Stimulated activated CD4-positive, alpha-beta T cell treated with anti-CD3 and anti-CD28 coated beads, Interleukin-4, amount 100 ng/mL, for 4 hours (primary cell): ENCODE measurements at places on chromosomes 7 and 10.

DNA sequence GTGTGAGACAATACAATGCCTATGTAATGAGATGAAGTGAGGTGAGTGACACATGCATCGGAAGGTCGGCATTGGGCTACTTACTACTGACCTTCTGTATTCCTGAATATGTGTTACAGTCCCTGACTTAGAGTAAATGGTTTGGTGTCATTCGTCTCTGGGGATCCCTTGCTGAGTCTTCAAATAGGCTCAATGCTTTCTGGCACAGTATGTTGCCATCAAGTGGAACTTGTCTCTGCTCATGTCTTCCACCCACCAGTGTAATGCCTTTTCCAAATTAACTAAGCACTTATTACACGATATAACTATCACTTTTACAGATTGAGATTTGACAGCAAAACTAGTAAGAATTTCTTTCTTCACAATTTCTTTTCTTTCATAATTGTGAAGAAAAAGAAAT lies 10.9 kb downstream of the CUL2 start:
- no peak for DNase-seq

DNA sequence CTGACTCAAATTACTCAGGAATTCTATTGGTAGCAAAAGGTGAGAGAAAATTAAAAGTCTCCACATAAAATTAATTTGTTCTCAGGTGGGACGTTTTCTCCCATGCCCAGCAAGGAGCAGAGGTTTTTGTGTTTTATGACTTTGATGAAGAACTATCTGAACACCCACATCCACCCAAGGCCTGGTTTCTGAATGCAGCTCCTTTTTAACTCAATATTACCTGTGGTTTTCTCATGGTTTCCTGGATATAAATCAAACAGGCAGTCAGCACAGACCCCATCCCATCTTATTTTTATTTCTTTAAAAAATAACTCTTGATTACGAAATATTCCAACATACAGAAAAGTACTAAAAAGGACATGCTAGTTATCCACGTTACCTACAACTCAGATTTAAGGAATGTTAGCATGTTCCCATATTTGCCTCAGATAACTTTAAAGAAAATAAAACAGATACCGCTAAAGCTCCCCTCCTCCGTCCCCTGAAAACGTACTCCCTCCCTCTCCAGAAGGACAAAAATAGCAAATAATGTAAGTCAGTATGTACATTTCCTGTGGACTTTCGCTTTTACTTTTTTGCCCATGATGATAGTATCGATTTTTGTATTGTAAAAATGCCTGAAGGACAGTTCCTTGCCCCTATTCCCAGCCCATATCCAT lies 43.4 kb downstream of the GLI3 start:
- no peak for DNase-seq

GRCh38 chr7:37283716-37284115 lies 164.9 kb downstream of the ELMO1 start:
- DNase-seq: no peak

DNA sequence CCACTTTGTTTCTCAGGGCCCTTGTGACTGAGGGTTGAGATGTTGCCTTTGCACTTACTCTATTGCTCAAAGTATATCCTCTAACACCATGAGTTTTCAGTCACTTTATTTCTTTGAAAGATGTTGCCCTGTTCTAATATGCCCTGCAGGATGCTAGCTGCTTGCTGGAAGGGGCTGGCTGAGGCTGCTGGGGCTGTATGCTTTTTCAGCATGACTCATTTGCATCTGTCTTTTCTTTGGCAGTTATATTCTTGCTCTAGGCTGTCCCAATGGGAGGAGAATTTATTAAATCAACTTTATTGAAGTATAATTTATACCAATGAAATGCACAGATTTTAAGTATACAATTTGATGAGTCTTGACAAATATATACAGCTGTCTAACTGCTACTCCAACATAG lies 157.7 kb downstream of the PLPP4 start:
- no peak for DNase-seq

GRCh38 chr10:30184397-30185033 lies 125.1 kb upstream of the JCAD start:
- no peak for DNase-seq

DNA sequence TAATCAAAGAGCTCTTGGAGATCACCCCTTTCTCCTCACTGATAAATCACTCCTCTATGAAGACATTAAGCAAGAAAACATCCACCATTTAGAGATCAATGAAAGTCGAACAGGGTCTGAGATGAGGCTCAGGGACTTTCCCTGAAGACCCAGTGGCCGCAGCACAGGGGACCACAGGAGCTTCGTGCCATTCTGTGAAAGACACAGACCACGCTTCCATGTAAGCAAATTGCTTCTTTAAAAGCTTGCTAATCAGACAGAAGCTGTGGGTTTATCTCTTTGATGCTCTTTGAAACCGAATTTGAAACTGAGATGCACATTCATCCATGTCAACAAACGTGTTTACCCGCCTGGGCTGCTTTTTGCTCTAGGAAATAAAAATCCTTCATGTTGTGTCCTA lies 231.9 kb upstream of the PPP2R2D start:
- no peak for DNase-seq

GRCh38 chr10:30447125-30447799 lies 13.3 kb downstream of the MAP3K8 start:
- no peak for DNase-seq

DNA sequence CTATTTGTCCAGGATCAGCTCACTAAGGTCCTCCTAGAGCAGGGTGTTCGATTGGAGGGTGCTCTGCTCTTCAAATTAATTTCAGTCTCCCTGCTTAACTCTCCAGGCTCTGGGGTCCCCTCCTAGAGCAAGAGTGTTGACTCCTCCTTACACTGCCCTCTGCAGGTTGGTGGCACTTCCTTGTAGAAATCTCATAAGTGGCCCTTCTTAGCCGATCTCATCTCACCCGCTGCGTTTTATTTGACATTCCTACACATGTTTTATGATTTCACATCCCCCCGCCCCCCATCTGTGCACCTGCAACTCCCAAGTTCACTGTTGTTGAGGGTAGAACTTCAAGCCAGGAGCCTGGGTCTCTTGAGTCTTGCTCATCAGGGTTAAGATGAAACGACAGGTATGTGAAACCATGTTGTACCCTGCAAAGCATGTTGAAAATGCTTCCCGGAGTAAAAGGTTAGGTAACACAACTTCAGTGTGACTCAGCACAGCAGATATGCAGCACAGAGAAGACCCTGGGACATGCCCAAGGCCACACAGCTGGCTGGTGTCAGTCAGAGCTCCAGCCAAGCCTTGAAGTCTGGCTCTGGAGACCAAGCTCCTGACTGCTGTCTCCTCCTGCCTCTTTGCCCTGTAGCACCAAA lies 171.2 kb downstream of the PRKAG2 start:
- no peak for DNase-seq

DNA sequence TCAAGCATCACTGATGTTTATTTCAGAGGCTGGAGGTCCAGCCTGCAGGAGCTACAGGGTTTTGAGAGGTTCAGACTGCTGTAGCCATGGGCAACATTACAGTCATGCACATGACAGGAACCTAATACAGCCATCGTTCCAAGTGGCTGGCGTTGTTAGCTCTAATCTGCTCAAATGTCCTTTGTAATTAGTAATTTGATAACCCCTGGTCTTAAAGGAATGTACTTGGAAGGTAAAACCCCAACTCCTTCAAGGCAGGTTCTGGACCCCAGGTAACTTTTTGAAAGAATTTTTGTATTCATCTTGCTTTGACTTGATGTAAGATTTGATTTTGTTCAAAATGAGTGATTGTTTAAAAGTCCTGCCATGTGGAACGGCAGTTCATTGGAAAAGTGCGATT lies 34.7 kb upstream of the FOXI2 start:
- DNase-seq: no peak

- DNase-seq: no peak
These were observed 77.0 kb downstream of the ARL4A start for GRCh38 chr7:12764458-12764891.

- no peak for DNase-seq
These were observed 253.1 kb upstream of the NEBL start for GRCh38 chr10:21150166-21150565.

- DNase-seq: no peak
These were observed 10.4 kb downstream of the PDZD7 start for GRCh38 chr10:101020427-101021075.

- no peak for DNase-seq
These were observed 73.3 kb upstream of the RHEB start for GRCh38 chr7:151592868-151593486.

- DNase-seq: no peak
These were observed 135.3 kb upstream of the COBL start for GRCh38 chr7:51451751-51452476.

DNA sequence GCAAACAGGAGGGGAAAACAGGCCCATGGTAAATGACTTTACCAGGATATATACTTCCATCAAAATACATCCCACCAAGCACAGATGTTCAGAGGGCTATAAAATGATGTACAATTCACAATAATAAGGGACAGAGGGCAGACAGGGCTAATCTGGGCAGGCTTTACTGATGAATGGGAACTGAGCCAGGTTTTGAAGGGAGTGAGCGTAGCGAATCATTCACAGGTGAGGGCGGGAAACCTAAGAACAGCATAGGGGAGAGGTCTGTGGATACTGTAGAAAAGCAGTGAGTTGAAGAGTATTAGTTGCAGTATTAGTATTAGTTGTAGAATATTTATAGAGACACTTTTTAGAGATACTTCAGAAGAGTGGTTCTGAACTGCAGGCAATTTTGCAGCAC lies 180.8 kb downstream of the JAZF1 start:
- DNase-seq: no peak

GRCh38 chr10:110483633-110484032 lies 14.1 kb upstream of the DUSP5 start:
- DNase-seq: no peak

DNA sequence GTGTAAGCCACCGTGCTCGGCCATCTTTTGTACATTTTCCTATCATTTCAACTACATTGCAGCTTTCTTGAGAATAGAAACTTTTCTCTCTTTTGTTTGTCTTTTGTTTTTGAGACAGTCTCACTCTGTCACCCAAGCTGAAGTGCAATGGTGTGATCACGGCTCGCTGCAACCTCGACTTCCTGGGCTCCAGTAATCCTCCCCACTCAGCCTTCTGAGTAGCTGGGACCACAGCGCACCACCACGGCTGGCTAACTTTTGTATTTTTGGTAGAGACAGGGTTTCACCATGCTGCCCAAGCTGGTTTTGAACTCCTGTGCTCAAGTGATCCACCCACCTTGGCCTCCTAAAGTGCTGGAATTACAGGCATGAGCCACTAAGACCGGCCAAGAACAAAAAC lies 31.3 kb upstream of the DAGLB start:
- no peak for DNase-seq

GRCh38 chr7:157514746-157515145 lies 177.9 kb downstream of the DNAJB6 start:
- DNase-seq: no peak

DNA sequence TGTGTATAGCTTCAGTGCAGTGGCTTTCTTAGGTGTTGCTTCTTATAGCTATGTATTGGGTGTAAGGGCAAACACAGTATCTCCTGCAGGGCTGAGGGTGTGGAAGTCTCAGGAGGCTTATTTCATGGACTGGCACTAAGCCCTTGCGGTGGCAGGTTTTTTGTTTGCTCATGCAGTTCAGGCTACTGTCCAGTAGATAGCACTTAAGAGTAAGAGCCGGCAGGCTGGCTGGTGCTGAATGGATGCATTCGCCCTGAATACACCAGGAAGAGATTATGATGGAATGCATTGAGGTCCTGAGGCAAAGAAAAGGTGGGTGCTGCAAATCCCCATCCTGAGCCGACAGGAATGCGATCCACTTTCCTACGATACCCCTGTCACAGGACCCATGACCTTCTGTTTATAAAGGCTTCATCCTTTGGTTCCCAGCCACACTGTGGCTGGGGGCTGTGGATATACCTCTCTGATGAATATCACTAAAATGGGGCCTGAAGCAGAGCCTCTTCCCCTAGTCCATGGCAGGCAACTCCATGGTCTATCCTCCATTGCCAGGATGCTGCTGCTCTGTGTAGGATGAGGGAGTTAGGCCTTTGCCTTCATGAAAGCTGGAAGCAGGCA lies 44.9 kb downstream of the ANXA8 start:
- DNase-seq: no peak

DNA sequence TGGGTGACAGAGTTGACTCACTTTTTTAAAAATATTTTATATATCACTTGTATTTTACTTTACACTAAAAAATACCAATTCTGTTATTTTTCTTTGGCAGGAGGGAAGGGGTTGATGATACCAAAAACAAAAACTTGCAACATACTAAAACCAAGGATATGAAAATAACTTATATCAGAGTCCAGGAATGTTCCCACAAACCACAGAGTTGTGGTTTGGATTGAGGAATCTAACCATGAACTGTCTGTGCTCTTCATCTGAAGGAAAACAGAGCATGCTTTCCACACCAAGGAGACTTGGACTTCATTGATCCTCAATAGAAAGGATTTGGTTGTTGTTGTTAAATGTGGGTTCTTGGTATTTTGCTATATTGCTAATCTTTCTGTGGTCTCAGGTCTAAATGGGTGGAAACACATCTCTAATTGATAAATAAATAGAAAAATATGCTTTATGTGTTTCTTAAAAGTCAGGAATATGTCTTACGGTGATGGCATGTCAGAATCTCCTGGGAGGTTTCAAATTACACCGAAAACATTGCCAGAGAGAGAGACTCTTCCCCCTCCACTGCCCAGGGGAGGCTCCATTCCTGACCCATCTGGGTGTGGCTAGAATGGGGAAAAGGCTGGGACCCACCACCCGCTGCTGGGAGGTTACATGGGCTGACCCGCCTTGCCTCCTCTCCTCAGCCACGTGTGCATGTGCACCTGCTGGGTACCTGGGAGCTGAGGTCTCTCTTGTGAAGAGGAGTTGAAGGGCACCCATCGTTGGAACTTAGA lies 46.9 kb upstream of the STK17A start:
- no peak for DNase-seq

GRCh38 chr7:8491106-8491505 lies 57.7 kb downstream of the NXPH1 start:
- DNase-seq: no peak

GRCh38 chr7:144975882-144976281 lies 140.0 kb upstream of the TPK1 start:
- DNase-seq: no peak

GRCh38 chr7:139023076-139023475 lies 12.8 kb downstream of the ZC3HAV1L start:
- no peak for DNase-seq

DNA sequence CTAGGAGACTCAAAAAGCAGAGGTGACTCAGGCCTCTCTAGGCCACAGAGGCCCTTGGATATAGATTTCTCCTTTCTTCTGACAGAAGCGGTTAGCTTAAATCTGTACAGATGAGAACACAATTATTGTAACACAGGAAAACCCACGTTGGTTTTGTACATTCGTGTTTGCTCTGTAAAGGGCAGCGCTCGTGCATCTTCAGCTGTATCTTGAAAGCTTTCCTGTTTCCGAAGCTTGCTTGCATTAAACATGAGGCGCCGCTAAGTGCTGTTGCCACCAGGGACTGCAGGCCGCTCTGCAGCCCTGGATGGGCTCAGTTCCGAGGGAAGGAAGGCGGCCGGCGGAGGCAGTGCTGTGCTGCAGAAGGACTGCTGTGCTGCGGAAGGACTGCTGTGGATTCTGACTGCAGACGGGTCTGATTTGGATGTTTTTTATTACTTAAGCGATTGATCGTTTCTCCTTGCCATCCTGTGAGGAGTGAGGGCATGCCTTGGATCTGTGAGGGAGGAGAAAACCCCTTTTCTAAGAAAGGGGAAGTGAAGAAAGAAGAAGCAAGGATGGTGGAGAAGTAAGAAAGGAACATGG lies 53.3 kb downstream of the FHIP2A start:
- no peak for DNase-seq
